ENCODE measurements at places on chromosomes 2 and 18.

DNA sequence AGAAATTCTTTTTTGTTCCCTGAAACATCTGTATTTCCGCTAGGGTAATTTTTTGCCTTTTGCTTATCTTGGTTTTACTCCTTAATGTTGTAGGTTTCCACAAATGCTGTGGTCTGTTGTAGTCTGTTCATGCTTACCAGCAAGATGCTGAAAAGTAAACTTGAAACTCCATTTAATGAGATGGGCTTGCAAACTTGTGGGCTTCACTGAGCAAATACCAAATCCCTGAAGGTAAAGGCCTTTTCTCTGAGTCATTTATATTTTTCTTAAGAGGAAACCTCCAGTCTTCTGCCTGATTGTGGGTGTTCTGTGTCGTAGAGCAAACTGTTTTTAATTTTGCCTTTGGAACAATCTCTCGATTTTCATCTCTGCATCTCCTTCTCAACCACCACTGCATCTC, 9.3 kb downstream of the SP140 start:
- no peak for DNase-seq

GRCh38 chr2:207921606-207922005, 103.7 kb downstream of the PLEKHM3 start:
- DNase-seq = no peak

- peak; percentile 59 for DNase-seq
Observed at GRCh38 chr2:218648088-218648786, 11.2 kb downstream of the ZNF142 start.

DNA sequence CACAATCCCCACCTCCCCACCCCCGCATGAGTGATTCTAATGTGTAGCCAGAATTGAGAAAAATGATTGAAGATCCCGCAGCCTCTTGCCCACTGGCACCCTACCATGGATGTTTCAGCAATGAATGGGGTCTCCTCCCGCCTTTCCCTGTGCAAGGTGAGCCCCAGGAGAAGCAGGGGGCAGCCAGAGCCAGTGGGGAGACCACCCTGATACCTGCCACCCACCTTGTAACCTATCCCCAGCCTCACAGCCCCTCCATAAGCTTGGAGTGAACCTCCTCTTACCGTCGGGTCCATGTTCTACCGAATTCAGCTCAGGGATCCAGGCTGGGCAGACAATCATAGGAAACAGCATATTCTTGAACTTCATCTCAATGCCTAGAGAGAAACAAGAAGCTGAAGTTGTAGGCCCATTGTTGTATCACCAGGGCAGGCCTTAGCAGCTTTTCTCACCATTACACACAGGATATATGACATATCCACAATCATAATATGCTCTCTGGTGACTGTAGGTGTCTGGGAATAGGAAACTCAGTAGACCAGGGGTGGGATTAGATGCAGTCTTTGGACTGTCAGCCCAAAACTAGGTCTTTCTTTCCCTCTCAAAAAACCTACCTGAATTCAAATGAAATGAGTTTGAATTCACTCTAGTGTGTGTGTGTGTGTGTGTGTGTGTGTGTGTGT, 30.9 kb downstream of the XDH start:
- DNase-seq = no peak

DNA sequence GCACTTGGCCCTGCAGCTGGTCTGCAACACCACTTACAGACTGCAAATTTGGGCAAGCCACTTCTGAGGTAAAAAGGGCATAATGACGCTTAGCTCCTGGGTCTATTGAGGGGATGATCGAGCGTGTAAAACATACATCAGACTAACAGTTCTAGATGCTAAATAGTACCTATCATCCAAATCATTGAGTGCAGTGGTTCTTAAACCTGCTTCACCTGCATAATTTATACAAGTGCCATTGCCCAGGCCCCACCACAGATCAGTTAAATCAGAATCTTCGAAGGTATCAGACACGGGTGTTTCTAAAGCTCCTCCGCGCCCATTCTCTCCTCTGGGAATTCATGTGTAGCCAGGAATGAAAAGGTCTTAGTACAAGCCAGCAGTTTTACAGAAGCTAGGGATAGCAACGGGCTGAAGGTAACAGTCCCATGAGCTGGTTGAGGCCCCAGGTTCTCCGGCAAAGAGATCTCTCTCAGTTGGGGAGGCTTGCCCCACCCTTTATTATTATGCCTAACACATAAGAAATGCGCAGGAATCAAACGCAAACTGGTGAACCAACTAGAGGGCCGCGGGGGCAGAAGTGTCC, 737 bp upstream of the RNF181 start:
- DNase-seq = no peak

GRCh38 chr2:61438670-61439069, 32.2 kb downstream of the USP34 start:
- DNase-seq = no peak

DNA sequence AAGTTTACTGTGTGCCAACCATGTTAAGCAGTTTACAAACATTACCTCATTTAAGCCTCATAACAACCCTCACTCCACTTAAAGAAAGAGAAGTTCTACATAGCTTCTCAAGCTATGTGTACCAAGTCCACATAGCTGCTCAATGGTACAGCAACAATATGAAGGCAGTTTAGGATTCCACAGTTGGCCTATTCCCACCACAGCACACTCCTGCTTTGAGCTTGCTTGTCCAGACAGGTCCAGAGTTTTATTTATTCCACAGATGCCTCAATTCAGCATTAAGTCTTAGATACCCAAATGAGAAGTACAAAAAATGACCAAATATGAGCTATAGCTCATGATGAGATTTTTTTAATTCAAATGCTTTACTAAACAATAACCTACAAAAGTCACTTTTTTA, 24.8 kb downstream of the NPHP1 start:
- DNase-seq = no peak

DNA sequence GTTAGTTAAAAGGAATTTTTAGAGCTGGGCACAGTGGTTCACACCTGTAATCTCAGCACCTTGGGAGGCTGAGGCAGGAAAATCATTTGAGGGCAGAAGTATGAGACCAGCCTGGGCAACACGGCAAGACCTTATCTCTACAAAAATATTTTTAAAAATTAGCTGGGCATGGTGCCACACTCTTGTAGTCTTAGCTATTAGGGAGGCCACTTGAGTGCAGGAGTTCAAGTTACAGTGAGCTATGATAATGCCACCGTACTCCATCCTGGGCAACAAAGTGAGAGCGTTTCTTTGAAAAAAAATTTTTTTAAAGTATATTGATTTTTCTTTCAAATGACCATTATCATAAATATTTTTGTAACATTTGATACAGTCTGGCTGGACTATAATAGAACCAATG, 93.6 kb upstream of the FAM117B start:
- no peak for DNase-seq

GRCh38 chr2:134144651-134145050, 109.2 kb upstream of the MGAT5 start:
- no peak for DNase-seq

DNA sequence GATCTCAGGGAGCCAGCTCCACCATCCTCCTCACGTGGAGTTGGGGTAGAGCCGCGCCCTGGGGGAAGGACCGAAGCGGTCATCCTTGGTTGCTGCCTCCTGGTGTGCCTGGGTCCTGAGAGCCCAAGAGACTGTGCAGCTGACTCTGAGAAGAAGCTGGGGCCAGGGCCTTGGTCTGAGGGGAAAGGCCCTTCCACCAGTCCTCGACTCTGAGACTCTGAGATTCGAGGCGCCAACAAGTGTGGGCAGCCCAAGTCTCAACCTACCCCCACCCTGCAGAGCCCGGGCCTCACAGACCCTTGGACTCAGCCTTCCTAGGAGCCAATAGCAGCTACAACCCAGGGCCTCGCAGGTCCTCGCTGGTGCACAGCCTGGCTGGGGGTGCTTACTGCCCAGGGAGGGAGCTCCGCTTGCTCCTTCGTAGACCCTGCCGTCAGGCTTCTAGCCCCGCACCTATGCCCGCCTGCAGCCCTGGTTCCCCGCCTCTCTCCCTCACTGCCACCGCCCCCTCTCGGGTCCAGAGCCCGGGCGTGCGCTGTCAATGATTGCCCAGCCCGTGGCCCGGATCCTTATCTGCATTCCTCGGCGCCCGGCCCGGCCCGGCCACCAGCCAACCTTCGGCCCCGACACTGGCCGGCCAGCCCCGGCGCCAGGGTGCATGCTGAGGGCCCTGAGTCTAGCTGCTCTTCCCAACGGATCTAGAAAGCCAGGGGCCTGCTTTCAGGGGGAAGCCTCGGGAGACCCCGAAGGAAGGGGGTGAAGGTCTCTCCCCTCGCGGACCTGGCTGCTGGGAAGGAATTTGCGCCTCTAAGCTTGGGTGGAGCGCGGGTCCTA, 2.0 kb downstream of the IHH start:
- no peak for DNase-seq

- DNase-seq = no peak
Observed at GRCh38 chr2:204977914-204978313, 432.6 kb downstream of the PARD3B start.

DNA sequence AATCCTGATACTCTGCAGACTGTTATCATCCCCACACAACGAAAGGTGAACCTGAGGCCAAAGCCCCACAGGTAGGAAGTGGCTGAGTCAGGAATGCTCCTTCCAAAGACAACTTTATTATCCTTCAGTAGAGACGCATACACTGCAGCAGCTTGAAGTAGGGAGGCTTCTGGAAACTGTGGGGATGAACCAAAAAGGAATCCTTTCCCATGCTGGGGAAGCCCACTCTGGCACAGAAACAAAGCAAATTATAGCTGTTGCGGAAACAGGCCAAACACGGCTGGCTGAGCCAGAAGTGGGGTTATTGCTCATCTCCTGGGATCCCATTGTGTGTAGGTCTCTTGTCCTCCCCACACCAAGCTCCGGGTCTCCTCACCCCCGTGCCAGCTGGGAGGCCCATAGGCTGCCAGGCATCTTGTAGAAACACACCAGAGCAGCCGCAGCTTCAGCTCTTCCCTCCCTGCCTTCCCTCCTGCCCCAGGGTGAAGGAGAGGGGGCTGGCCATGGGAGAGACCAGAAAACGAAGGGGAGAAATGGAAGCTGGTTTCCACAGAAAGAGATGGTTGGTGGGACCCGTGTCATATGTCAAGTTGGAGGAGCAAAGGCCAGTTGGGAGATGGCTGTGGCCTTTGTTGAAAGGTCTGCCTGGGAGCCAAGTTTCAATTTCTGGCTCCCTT, 176.9 kb upstream of the NABP1 start:
- DNase-seq = no peak

GRCh38 chr18:35059280-35059927, 18.2 kb downstream of the MAPRE2 start:
- no peak for DNase-seq

GRCh38 chr2:25816249-25816648, 62.0 kb downstream of the ASXL2 start:
- peak; percentile 17 for DNase-seq

- no peak for DNase-seq
Observed at GRCh38 chr2:32671885-32672533, 44.2 kb downstream of the TTC27 start.

DNA sequence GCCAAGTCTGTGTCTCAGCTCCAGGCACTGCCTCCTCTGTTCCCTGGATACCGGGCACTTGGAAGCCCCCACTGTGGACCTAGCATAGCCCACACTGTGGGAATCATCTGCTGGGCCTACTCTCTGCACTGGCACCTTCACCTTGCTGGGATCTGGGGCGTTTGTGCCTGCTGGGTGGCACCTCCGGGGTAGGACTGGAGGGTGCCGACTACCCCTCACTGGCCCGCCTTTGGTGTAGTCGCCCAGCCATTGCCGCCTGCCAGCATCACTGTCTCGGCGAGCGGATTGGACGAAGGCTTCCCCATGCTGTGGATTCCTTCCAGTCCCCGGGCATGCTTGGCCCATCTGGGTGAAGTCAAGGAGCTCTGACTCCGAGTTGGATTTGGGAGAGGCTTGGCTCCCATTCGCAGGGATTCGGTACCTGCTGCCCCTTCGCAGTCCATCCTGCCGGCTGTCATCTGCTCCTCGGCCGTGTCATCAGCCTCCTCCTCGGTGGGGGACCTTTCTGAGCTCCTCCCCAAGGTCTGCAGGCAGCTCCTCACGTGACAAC, 180.6 kb upstream of the HDAC4 start:
- DNase-seq = no peak

GRCh38 chr18:4847056-4847455, 350.0 kb downstream of the AKAIN1 start:
- no peak for DNase-seq

DNA sequence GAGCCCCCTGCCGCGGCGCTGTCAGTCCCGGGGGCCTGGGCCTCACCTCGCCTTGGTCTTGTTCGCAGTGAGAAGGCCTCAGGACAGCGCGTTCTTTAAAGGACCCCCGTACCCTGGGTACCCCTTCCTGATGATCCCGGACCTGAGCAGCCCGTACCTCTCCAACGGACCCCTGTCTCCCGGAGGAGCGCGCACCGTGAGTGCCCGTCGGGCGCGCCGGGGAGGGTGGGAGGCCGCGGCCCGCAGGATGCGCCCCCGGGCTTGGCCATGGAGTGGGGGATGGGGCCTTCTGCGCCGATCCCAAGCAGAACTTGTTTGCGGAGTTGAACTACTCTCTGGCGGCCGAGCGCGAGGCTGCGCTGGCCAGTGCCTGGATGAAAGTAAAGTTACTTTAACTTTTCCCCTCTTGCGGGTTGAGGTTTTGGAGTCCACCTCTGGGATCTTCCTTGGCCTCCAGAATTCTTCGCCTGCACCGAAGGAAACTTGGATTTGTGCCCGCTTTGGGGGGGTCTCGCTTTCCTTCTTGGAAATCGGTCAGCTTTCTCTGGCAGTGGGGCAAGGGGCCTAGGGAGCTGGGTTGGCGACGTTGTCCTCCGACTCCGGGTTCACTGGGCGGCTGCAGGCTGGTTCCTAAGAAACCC, 1.2 kb downstream of the TCF7L1 start:
- DNase-seq = no peak

- DNase-seq = no peak
Observed at GRCh38 chr18:2336690-2337392, 234.5 kb downstream of the METTL4 start.

GRCh38 chr2:71687412-71687811, 234.1 kb downstream of the DYSF start:
- DNase-seq = no peak

GRCh38 chr18:35378574-35378896, 1.4 kb upstream of the ZNF396 start:
- DNase-seq = no peak

GRCh38 chr2:147844697-147845410, at the start of gene ACVR2A:
Gene ACVR2A, plus strand, starts transcription at chr2:147845029. Its CDS starts 124 bp downstream, at chr2:147845153.
- DNase-seq = peak; percentile 46

GRCh38 chr2:67057901-67058703, 339.0 kb upstream of the ETAA1 start:
- DNase-seq = no peak

DNA sequence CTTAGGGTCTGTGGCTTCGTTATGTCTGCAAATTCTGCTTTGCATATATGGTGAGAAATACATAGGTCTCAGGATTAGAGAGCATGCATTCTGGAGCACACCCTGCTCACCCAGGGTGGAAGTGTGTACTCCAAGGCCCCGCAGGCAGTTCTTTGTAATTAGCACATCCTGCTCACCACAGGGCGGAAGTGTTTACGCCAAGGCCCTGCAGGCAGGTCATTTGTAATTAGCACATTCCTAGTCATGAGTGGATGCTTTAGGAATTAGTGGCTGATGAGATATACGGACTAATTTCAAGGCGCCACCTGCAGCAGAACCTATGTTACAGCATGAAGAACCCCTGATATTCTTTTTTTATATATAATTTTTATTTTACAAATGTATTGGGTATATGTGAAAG, 4.2 kb downstream of the ALLC start:
- DNase-seq = no peak

- no peak for DNase-seq
Observed at GRCh38 chr2:159620796-159621195, 4.4 kb upstream of the BAZ2B start.

Measured in CD4-positive, alpha-beta T cell treated with Interleukin-12 subunit alpha and Interleukin-12 subunit beta, for 1 hour (primary cell).